ENCODE measurements at places on chromosomes 16 and 17. TPM values are rescaled to one million over a fixed set of nuclear protein-coding genes. Genes with fewer than 3 reads are reported as not detected.
A peak's percentile ranks its signal among the peaks of the same experiment; 100 is the strongest.

GRCh38 chr16:1335996-1336395 lies 2.6 kb downstream of the BAIAP3 start:
- no peaks in the 10 kb centered on the region for H3K27me3 ChIP-seq
- no peak for DNase-seq
- H3K36me3 ChIP-seq = no peaks in the 10 kb centered on the region
- peaks cover 15% of the 10 kb centered on the region for H3K4me1 ChIP-seq
- H3K27ac ChIP-seq = no peak overlapping the region

PRSS8 gene
- 154 TPM for total RNA-seq

- no peak for DNase-seq
- no peak overlapping the region for H3K27ac ChIP-seq
- H3K36me3 ChIP-seq = no peaks in the 10 kb centered on the region
- no peaks in the 10 kb centered on the region for H3K27me3 ChIP-seq
- H3K4me1 ChIP-seq = peaks cover 10% of the 10 kb centered on the region
- H3K4me3 ChIP-seq = no peak overlapping the region
These were observed 438.9 kb downstream of the KCNJ2 start for GRCh38 chr17:70608193-70608592.

GRCh38 chr17:59800530-59800942 lies 92.2 kb downstream of the TUBD1 start:
- H3K4me3 ChIP-seq = no peak overlapping the region
- peaks cover 5% of the 10 kb centered on the region for H3K36me3 ChIP-seq
- H3K27ac ChIP-seq = peak overlapping the region; percentile 41
- DNase-seq = no peak

SRCAP gene
- 92.0 TPM for total RNA-seq

SSTR5 gene
- total RNA-seq = not detected

- no peaks in the 10 kb centered on the region for H3K4me1 ChIP-seq
- no peak overlapping the region for H3K4me3 ChIP-seq
- H3K27me3 ChIP-seq = peaks cover 23% of the 10 kb centered on the region
- no peaks in the 10 kb centered on the region for H3K36me3 ChIP-seq
These were observed 30.0 kb upstream of the RNF43 start for GRCh38 chr17:58447039-58447975.

DNA sequence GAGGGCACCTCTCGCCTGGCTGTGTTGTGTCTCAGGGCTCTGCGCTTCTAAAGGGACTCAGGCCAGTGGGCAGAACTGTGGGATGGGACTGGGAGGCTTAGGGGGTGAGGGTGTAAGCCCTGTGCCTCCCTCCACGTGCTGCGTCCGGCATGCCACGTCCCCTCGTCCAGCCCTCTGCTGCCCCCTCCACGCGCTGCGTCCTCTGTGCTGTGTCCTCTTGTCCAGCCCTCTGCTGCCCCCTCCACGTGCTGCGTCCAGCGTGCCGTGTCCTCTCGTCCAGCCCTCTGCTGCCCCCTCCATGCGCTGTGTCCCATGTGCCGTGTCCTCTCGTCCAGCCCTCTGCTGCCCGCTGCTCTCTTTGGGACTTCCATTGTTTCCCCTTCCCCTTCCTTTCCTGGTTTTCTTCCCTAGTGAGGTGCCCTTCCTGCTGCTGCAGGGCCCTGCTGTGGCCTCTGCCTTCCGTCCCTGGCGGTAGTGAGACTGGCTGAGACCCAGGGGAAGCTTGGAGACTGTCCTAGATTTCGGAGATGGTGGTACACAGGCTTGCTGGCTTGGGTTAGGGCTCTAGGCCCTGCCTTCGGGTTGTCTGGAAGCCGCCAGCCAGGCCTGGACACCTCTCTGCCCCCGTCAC lies 6.4 kb upstream of the ZNF750 start:
- H3K36me3 ChIP-seq = no peaks in the 10 kb centered on the region
- no peak overlapping the region for H3K27ac ChIP-seq
- H3K27me3 ChIP-seq = no peaks in the 10 kb centered on the region
- peaks cover 12% of the 10 kb centered on the region for H3K4me1 ChIP-seq

DNA sequence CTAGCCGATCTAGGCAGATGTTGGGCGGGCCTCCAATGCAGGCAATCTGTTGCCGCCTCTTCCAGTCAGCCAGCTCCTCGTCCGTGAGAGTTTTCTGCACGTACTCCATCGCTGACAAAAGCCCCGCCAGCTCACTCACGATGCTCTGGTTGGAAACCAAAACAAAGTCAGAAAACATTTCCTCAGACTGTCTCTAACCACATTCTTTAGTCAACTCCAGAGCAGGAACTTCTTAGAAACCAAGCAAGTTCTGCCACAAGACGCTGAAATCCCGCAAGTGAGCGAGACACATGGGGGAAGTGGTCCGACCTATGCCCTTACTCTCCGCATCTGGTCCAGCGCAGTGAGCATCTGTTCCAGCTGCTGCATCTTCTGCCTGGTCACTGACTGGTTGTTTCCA lies 49.1 kb downstream of the STAT5A start:
- no peak for DNase-seq
- no peaks in the 10 kb centered on the region for H3K27me3 ChIP-seq
- H3K36me3 ChIP-seq = peaks cover 21% of the 10 kb centered on the region
- H3K4me3 ChIP-seq = no peak overlapping the region
- peaks cover 12% of the 10 kb centered on the region for H3K4me1 ChIP-seq
- no peak overlapping the region for H3K27ac ChIP-seq

DNA sequence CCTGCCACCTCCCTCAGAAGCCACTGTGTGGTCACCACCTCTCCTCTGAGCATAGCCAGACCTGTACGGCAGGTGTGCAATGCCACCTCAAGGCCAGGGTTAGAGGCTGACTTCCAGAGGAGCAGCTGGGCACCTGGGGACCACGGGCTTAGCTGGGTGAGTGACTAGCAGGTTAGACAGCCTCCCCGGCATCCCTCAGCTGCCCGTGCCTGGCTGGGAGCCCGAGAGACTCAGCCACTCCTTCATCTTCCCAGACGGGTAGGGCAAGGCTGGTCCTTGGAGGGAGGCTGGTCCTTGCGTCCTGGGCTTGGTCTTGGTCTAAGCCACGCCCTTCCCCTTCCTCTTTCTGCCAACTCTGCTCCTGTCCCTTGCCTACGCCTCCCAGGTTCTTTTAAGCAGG lies 7.8 kb downstream of the CRHR1 start:
- H3K4me1 ChIP-seq = no peaks in the 10 kb centered on the region
- H3K27me3 ChIP-seq = peaks cover 100% of the 10 kb centered on the region
- no peaks in the 10 kb centered on the region for H3K36me3 ChIP-seq

TNP2 gene
- total RNA-seq = not detected

DNA sequence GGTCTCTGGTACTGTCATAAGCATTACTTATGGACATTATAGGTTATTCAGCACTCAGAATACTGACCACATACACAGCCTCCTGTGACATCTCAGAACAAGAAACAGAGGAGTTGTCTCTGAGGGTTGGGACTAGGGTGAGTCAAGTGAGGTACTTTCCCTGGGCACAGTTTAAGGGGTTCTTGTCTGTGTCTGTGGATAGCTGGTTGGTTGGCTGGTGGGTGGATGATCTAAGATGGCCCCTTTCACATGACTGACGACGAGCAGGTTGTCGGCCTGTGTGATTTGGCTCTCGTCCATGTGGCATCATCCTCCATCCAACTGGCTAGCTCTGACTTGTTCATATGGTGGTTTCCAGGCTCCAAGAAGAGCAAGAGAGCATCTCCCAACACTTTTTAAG lies 163.9 kb downstream of the PRKCB start:
- H3K27me3 ChIP-seq = peaks cover 10% of the 10 kb centered on the region
- no peak for DNase-seq
- H3K4me1 ChIP-seq = no peaks in the 10 kb centered on the region
- no peak overlapping the region for H3K4me3 ChIP-seq
- no peak overlapping the region for H3K27ac ChIP-seq

- H3K27me3 ChIP-seq = no peaks in the 10 kb centered on the region
- H3K4me1 ChIP-seq = no peaks in the 10 kb centered on the region
- no peak overlapping the region for H3K4me3 ChIP-seq
- no peak overlapping the region for H3K27ac ChIP-seq
These were observed 117.1 kb downstream of the KCNJ2 start for GRCh38 chr17:70286391-70286790.

ACSM5 gene
- not detected for total RNA-seq

DNA sequence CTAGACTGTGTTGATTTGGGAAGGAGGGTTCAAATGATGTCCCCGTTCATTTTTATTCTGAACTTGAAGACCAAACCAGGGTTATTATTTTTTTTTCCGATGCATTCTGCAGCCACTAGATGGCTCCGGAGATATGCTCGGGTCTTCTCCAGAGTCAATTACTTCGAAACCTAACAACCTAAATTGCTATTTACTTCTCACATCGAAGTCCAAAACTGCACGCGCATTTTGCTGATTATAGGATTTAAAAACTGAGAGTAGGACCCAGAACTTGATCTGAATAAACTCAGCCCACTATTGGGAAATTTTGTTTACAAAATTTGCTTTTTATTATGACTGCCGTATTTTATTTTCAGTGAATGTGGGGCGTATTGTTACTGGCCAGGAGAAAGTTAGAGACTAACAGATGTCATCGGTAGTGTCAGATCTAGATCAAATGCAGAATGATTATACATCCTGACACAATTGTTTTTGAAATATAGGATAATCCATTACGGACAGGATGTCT lies 263.8 kb downstream of the HS3ST3A1 start:
- DNase-seq = peak; percentile 3
- H3K27ac ChIP-seq = no peak overlapping the region
- H3K4me1 ChIP-seq = no peaks in the 10 kb centered on the region
- no peak overlapping the region for H3K4me3 ChIP-seq

DNA sequence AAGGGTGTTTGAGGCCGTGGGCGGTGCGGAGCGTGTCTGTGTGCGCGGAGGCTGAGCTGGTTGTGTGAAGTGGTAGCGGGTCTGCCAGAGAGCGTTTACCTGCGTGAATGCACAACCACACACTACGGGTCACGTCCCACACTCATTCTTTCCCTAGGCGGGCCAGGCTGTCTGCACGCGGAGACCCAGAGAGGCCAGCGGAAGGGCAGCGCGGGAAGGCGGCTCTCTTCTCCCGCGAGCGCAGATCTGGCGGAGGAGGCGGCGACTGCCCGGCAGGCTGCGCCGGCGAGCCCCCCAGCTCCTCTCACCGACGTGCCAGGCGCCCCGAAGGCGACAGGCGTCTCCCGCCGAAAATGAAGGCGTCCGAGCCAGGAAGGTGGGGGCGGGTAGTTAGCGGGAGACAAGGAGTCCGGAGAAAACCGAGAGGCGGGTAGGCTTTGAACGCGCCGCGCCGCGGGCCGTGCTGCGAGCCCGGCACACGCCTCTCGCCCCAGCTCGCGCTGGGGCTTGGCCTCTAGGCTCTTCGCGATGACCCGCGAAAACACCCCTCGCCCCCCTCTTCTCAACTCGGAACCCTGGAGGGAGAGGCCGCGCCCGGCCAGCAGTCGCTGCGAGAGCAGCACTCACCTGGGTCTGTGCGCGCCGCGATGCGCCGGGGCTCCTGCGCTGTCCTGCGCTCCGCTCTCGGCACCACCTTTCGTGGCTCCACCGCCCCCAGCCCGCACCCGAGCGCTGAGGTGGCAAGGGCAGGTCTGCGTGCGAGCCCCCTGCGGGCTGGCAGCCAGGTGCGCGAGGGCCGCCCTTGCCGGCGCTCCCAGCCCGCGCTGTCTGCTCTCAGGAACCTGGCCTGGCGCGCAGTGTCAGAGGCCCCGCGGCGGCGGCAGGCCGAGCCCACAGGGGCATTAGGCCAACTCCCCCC lies 2.0 kb upstream of the FOXF1 start:
- no peak overlapping the region for H3K4me3 ChIP-seq
- H3K36me3 ChIP-seq = no peaks in the 10 kb centered on the region
- H3K27ac ChIP-seq = no peak overlapping the region
- H3K27me3 ChIP-seq = peaks cover 44% of the 10 kb centered on the region
- no peak for DNase-seq

XYLT2 gene
- total RNA-seq = 37.5 TPM

Measured in PC-9 (cell line).